ENCODE measurements at places on chromosomes 1 and 21.

GRCh38 chr1:60765204-60765603 is 317.2 kb upstream of the NFIA start:
- DNase-seq, result peak; percentile 49

- DNase-seq, result no peak
Measured at GRCh38 chr1:214248311-214249085, 32.5 kb upstream of the SMYD2 start.

- DNase-seq, result no peak
Measured at GRCh38 chr1:43250351-43250761, 19.4 kb upstream of the TMEM125 start.

- no peak for DNase-seq
Measured at GRCh38 chr21:31284797-31285397, 59.2 kb downstream of the TIAM1 start.

- no peak for DNase-seq
Measured at GRCh38 chr1:10328180-10328963, 70.5 kb upstream of the PGD start.

- DNase-seq, result no peak
Measured at GRCh38 chr1:231690059-231690458, 63.5 kb downstream of the DISC1 start.

- DNase-seq, result no peak
Measured at GRCh38 chr21:26965040-26965906, 1.6 kb downstream of the ADAMTS5 start.

- peak; percentile 90 for DNase-seq
Measured at GRCh38 chr1:182604175-182605164, at the start of gene RGS16. Gene RGS16 (minus strand): TSS chr1:182604389. CDS start chr1:182604259, 130 bp downstream.

DNA sequence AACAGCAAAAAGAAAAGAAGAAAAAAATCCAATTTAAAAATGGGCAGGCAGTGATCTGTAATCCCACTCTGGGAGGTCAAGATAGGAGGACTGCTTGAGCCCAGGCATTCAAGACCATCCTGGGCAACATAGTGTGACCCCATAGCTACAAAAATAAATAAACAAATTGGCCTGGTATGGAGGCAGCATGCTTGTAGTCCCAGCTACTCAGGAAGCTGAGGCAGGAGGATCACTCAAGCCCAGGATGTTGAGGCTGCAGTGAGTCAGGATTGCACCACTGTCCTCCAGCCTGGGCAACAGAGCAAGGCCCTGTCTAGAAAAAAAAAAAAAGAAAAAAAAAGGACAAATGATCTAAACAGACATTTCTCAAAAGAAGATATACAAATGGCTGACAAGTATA is 99.6 kb downstream of the EIF4G3 start:
- no peak for DNase-seq

DNA sequence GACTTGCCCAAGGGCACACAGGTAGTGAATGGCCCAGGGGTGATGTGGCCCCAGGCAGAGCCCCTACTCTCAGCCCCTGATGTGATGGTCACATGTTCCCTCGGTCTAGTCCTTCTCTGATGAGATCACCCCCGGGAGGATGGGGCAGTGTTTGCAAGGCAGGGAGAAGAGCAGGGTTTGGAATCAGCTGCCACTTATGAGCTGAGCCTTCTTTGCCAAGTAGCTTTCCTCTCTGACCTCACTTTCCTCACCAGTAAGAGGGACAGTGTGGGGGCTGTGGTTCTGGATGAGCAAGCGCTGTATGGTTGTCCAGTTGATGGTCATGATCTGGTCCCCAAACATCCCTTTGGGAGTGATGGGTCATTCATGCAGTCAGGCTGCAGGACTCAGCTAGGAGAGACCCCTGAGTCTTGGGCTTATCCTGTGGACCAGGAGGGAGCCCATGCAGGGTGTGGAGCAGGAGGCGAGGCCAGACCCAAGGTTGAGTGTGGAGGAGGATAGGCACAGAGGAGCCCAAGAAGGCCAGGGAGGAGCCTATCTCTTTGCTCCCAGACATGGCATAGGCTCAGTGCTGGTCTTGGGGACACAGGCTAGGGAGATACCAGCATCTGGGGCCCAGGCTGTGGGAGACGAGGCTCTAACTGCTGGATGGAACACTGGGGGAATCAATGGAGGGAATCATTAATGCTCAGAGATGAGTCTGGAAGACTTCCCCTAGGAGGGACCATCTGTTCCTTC is 15.9 kb upstream of the PEAR1 start:
- no peak for DNase-seq

DNA sequence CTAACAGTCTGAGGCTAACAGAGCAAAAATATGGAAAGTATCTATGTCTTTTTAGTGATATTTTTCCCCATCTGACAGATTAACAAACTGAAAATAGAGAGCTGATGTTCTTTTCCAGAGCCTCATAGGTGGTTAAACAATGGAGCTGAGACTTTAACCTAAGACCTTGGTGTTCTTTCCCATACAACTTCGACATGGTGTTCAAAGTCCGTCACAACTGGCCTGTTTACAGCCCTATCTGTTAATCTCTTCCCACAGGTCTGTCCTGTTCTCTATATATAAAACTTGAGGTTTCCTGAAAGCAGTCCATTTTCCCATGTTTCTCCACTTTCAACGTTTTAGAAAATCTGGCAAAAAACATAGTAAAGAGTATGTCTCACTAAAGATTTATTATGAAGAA is 395.7 kb downstream of the BRINP2 start:
- DNase-seq, result no peak

DNA sequence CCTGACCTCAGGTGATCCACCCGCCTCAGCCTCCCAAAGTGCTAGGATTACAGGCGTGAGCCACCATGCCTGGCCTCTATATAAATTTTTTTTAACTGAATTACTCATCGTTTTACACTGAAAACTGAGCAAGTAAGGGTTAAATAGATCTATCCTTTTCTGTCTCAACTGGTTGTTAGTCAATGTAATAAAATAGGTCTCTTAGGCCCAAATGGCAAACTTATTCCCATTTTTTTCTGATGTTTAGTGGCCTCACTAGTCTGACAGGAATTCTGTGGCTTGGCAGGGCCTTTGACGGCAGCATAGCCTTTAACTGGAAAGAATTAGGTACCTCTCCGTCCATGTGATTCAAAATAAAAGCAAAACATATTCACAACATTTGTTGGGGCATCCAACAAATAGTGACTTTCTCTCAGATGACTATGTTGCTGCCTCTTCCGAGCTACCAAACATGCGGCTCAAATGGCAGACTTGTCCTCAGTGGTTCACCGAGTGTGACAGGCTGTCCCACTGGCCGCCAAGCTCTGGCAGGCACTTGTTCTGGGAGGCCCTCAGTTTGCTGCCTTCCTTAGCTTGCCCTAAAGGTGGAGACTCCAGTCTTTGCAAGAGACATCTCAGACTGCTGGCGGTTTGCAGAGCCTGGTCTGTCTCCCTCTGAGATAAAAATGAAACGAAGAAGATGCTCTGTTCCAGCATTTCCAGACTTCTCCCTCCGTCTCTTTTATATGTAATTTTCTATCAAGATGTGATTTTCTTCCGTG is 17.4 kb downstream of the ATP1A4 start:
- DNase-seq, result no peak

- DNase-seq, result no peak
Measured at GRCh38 chr1:53195246-53196016, 1.2 kb upstream of the CPT2 start.

- no peak for DNase-seq
Measured at GRCh38 chr1:30787856-30788495, 30.4 kb upstream of the LAPTM5 start.

DNA sequence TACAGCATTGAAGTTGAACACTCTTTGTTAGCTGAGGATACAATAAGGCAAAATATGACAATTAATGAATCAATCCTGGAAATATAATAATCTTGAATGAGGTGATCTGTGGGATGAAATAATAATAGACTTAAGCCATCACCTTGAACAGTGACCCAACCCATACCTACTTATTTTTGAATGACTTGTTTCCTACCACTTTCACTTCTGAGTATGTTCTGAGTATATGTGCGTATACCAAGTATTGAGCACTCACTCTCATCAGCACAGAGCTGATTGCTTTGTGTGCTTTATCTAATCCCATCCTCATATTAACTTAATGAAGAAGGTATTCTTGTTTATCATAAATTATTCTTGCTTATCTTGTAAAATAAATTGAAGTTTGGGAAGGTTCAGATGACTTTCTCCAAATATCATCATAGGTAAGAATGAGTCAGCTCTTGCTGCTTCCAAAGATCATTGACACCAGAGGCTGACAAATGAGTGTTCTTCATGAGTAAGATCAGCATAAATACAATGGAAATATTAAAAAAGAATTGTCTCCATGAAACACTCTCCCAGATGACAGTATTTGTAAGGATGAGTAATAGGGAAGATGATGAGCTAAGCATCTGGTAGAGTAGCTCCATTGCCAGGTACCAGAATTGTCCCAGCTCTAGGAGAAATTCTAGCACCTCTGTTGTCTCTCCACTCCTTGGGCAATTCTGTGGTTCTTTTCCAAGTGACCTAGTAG is 198.1 kb upstream of the KIAA0040 start:
- DNase-seq, result no peak

GRCh38 chr1:92698932-92699331 is 86.0 kb downstream of the EVI5 start:
- no peak for DNase-seq

DNA sequence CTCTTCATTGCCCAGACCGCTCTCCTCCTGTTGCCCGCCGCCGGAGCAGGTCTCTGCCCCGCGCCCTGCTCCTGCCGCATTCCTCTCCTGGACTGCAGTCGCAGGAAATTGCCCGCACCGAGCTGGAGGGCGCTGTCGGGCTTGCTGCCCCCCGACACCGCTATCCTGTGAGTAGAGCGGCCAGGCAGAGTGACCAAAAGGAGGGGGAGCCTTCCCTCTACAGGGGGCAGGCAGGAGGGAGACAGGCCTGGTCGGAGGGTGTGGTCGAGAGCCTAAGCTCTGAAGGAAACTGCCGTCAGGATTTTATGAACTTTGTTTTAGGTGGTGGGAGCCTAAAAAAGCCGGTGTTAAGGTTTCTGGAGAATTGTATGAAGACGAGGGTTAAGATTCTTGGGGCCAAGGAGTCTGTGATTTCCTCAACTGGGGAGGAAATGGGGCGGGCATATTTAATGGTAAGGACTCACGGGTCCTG is 517 bp downstream of the LRIG2 start:
- no peak for DNase-seq

- no peak for DNase-seq
Measured at GRCh38 chr21:37771181-37771580, 145.1 kb downstream of the KCNJ6 start.

DNA sequence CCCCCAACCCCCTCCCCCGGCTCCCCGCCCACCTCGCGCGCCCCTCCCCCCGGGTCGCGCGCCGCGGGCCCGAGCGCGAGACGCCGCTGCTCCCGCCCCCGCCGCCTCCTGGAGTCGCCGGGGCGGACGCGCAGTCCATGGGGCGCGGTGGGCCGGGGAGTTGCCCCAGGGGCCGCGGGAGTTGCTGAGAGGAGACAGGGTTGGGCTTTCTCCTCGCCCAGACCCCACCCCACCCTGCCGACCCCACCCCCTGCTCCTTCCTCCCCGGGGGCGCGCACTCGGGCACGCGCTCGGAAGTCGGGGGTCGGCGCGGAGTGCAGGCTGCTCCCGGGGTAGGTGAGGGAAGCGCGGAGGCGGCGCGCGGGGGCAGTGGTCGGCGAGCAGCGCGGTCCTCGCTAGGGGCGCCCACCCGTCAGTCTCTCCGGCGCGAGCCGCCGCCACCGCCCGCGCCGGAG is at the start of gene LAMC1:
Gene LAMC1, plus strand, starts transcription at position 275 of the 455 bp plus-strand sequence. CDS start 297 bp downstream, outside the sequence.
- peak; percentile 66 for DNase-seq

- no peak for DNase-seq
Measured at GRCh38 chr1:171140956-171141687, 44.0 kb upstream of the FMO2 start.

- peak; percentile 78 for DNase-seq
Measured at GRCh38 chr1:217982331-217983050, 302.6 kb upstream of the RRP15 start.

- no peak for DNase-seq
Measured at GRCh38 chr1:20366463-20367115, 75.9 kb downstream of the VWA5B1 start.

GRCh38 chr1:62178372-62178771 is 16.3 kb upstream of the L1TD1 start:
- no peak for DNase-seq

DNA sequence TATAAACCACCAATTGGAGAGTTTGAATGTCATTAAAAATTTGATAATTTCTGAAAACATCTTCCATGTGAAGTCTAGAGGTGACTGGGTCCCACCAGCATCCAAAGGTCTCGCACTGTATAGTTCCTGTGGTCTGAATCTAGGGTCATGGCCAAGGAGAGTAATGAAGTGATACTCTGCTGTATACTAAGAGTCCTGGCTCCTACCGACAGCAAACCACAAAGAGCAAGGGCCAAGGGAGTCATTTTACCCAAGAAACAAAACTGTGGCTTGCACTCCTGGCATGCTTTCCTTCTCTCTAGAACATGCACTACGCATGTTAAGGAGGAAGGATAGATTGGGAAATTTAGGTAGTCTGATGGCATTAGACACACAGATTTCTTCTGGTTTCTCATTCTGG is 115.6 kb downstream of the BRINP2 start:
- no peak for DNase-seq

DNA sequence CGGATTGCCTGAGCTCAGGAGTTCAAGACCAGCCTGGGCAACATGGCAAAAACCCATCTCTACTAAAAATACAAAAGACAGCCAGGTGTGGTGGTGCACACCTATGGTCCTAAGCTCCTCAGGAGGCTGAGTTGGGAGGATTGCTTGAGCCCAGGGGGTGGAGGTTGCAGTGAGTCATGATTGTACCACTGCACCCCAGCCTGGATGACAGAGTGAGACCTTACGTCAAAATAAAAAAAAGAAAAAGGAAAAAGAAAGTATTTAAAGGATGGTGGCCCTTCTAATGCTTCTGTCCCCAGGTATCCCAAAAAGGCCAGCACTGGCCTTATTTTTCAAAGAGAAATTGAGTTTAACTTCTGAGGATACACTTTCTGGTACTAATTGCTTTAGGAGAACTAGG is 1.7 kb downstream of the IKBKE start:
- DNase-seq, result no peak

GRCh38 chr1:36641776-36642175 is 159.1 kb upstream of the CSF3R start:
- no peak for DNase-seq

GRCh38 chr1:2624735-2625300 is 8.0 kb downstream of the MMEL1 start:
- DNase-seq, result no peak

- DNase-seq, result no peak
Measured at GRCh38 chr21:45408271-45408791, 3.4 kb downstream of the COL18A1 start.

GRCh38 chr1:45543581-45544417 is 6.8 kb upstream of the AKR1A1 start:
- DNase-seq, result no peak

GRCh38 chr21:42002421-42002958 is 7.7 kb downstream of the ZBTB21 start:
- no peak for DNase-seq
